ENCODE measurements at places on chromosomes 1 and 21. TPM values are rescaled to one million over a fixed set of nuclear protein-coding genes. Genes with fewer than 3 reads are reported as not detected.

GRCh38 chr1:220791285-220791684 is 4.6 kb downstream of the MTARC1 start:
- H3K36me3 ChIP-seq: no peaks in the 10 kb centered on the region
- no peaks in the 10 kb centered on the region for H3K4me1 ChIP-seq
- no peak for DNase-seq
- no peak overlapping the region for H3K4me3 ChIP-seq
- H3K27ac ChIP-seq: no peak overlapping the region

- no peak overlapping the region for H3K4me3 ChIP-seq
- peaks cover 13% of the 10 kb centered on the region for H3K4me1 ChIP-seq
- no peak for DNase-seq
- no peaks in the 10 kb centered on the region for H3K27me3 ChIP-seq
- no peak overlapping the region for H3K27ac ChIP-seq
- H3K36me3 ChIP-seq: no peaks in the 10 kb centered on the region
These were observed 14.5 kb downstream of the NPHP4 start for GRCh38 chr1:5977494-5978444.

DNA sequence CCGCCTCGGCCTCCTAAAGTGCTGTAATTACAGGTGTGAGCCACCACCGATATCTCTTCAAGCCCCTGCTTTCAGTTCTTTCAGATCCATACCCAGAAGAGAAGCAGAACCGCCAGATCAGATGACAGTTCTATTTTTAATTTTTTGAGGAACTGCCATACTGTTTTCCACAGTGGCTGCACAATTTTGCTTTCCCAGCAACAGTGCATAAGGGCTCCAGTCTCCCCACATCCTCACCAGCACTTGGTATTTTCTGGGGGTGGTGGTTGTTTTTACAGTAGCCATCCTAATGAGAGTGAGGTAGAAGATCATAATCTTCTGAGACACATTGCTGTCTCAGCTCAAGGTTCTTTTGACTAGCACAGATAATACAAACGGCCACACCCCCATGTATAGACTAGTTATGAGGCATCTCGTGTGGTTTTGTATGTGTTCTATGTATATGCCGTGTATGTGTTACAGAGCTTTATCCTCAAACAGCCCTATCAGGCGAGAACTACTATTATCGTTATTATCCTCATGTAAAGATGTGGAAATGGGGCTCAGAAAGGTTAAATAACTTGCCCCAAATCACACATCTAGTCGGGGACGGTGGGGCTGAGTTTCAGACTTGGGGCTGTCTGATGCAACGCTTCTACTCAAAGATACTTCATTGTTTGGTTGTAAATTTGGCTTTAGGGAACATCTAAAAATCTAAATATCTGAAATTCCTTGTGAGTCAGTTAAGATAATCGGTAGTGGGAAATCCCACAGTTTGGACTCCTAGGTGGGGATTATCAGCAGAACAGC is 12.0 kb downstream of the FHAD1 start:
- no peaks in the 10 kb centered on the region for H3K4me1 ChIP-seq
- no peaks in the 10 kb centered on the region for H3K36me3 ChIP-seq
- peak; percentile 20 for DNase-seq

DNA sequence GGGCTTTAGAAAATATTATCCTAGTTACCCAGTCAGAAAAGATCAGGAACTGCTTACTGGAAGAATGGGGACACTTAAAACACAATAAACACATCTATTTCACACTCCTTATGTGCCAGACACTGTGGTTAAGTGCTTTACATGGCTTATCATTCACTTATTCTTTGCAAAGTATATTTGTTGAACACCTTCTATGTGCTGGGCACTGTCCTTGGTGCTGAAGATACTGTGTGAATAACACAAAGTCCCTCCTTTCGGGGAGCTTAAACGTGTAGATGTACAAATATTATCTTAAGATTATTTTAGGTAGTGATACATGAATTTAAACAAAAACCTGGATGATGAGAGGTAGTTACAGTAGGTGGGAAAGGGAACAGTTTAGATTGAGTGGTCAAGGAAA is 169.3 kb downstream of the ST6GALNAC5 start:
- H3K4me3 ChIP-seq: no peak overlapping the region
- no peaks in the 10 kb centered on the region for H3K4me1 ChIP-seq
- H3K27ac ChIP-seq: no peak overlapping the region
- H3K27me3 ChIP-seq: no peaks in the 10 kb centered on the region
- H3K36me3 ChIP-seq: no peaks in the 10 kb centered on the region

DNA sequence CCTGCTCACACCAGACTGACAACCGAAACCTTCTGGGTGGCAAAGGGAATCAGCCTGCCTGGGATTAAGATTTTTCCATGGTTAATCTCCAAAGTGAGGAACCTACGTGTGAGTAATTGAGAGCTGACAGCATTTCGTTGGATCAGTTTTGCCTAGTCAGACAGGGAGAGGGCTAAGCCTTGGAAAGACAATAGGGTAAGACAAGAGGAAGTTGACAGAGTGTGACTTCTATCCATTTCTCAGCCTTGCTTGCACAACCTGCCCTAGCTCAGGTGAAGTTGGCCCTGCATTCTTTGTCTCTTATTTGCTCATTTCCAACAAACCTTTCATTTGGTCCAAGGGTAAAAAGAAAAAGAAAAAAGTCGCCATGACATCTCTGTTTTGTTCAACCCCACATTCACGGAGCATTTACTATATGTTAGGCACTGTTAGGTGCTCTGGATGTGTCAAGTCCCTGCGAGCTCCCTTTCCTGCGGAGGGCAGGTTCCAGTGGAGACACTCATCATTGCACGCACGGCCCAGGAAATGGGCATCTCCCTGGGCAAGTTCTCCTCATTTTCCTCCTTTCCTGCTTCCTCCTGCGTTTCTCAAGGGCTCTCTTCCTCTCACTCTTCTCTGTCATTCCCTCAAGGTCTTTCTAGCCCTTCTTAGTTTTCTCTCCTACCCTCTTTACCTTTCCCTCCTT is 23.3 kb downstream of the KIRREL1 start:
- peaks cover 42% of the 10 kb centered on the region for H3K4me1 ChIP-seq
- H3K4me3 ChIP-seq: no peak overlapping the region
- H3K27me3 ChIP-seq: no peaks in the 10 kb centered on the region
- peak overlapping the region; percentile 30 for H3K27ac ChIP-seq
- no peak for DNase-seq

- H3K4me3 ChIP-seq: no peak overlapping the region
- H3K27me3 ChIP-seq: no peaks in the 10 kb centered on the region
- no peaks in the 10 kb centered on the region for H3K4me1 ChIP-seq
- H3K36me3 ChIP-seq: no peaks in the 10 kb centered on the region
- no peak for DNase-seq
These were observed 43.1 kb downstream of the RGSL1 start for GRCh38 chr1:182493063-182493462.

DNA sequence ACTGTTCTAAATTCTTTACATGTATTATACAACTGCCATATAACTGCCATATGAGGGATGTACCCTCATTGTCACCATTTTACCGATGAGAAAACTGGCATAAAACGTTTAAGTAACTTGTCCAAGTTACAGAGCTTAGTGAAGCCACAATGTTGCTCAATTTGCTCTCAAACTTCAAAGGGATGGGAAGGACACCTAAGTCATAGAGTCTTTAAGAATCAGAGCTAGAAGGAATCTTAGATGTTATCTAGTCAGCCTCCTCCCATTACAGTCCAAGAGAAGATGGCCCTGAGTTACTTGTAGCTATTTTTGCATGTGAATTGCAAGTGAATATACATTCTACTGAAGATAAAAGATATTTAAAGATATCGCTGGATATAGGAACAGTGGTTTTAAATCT is 31.7 kb downstream of the SELL start:
- no peak for DNase-seq
- H3K27me3 ChIP-seq: peaks cover 51% of the 10 kb centered on the region
- peaks cover 4% of the 10 kb centered on the region for H3K4me1 ChIP-seq
- H3K27ac ChIP-seq: no peak overlapping the region

DNA sequence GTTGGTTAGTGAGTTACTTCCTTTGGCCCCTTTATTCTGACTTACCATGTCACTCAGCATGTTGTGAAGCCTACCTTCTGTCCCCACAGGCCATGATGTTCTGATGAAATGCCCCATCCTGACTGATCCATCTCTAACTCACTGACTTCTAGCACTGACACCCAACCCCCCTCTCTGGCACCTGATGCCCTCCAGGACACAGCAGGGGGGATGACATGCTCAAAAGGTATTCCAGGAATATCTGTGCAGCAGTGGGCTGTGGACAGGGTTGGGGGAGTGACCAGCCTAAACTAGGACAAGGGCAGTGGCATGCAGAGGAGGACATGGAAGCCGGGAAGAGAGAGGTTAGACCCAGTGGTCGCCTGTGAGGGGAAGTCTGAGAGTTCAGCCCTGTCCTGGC is 25.5 kb downstream of the SYT2 start:
- H3K36me3 ChIP-seq: no peaks in the 10 kb centered on the region
- no peak overlapping the region for H3K27ac ChIP-seq
- H3K4me3 ChIP-seq: no peak overlapping the region
- DNase-seq: no peak
- peaks cover 3% of the 10 kb centered on the region for H3K4me1 ChIP-seq
- no peaks in the 10 kb centered on the region for H3K27me3 ChIP-seq

DNA sequence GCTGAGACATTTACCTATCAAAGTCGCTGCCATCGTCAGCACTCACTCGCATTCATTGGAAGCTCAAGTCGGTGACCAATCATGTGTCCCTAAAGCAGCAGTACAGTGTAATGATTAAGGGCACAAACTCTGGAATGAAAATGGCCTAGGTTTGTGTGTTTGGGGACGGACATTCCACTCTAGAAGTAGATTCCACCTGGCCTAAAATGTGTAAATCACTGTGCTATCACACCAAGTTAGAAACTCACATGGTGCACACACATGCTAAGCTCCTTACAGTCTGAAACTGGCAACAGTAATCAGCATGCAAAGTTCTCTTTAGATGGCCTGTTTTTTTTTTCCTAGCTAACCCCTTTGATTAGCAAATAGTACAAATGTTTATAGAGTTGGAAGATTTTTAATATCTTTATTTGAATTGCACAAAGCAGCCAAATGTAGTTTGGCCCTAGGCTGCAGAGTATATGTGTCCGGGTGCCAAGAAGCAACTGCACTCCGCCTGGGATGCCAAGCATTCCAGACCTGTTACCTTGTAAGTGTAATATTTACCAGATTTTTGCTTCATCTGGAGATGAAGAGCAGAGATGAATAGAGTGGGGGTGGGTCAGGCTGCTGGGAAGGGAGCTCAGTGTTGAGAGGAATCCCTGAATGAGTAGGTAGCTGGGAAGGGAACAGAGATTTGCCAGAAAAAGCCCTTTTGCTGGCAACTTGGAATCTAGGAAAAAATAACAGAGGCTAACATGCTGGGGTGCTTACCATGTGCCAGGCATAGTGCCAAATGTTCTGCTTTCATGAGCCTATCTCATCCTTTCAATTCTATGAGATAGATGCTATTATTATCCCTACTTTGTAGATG is 35.2 kb downstream of the TGFB2 start:
- no peaks in the 10 kb centered on the region for H3K36me3 ChIP-seq
- H3K27me3 ChIP-seq: no peaks in the 10 kb centered on the region
- H3K27ac ChIP-seq: no peak overlapping the region
- H3K4me3 ChIP-seq: no peak overlapping the region
- DNase-seq: no peak
- H3K4me1 ChIP-seq: no peaks in the 10 kb centered on the region

DNA sequence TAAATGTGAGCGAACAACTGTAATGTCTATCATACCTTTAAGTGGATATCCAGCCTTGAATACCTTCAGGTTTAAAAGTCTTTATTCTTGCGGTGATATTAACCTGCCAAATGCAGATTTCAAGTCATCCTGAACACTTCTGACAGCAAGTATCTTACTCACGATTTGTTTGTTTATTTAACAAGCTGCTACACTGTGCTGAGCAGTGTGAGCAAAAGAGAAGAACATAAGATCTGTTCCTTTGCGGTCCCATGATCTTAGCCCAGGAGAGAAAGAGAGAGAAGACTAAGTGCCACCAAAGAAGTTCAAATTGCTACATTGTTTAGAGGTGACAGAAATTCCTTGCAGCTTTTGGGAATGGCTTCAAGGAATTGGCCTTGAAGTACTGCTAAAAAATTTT is 9.5 kb upstream of the IL24 start:
- no peaks in the 10 kb centered on the region for H3K4me1 ChIP-seq
- no peak for DNase-seq
- no peak overlapping the region for H3K27ac ChIP-seq
- no peaks in the 10 kb centered on the region for H3K27me3 ChIP-seq
- no peak overlapping the region for H3K4me3 ChIP-seq

- H3K36me3 ChIP-seq: no peaks in the 10 kb centered on the region
- no peaks in the 10 kb centered on the region for H3K27me3 ChIP-seq
- peak overlapping the region; percentile 51 for H3K4me3 ChIP-seq
- peak; percentile 100 for DNase-seq
These were observed 29.8 kb downstream of the TEX35 start for GRCh38 chr1:178542554-178543289.

The GBP7 gene
- not detected for total RNA-seq

The FGR gene
- 0.36 TPM for total RNA-seq

The LRRC39 gene
- total RNA-seq: 0.39 TPM

The PLA2G2A gene
- total RNA-seq: 0.69 TPM

The OR2L8 gene
- total RNA-seq: not detected

Measured in H1 (cell line).